ENCODE measurements at places on chromosomes 5 and 9. TPM values are rescaled to one million over a fixed set of nuclear protein-coding genes. Genes with fewer than 3 reads are reported as not detected.

- H3K36me3 ChIP-seq: no peaks in the 10 kb centered on the region
- peaks cover 7% of the 10 kb centered on the region for H3K4me1 ChIP-seq
- H3K4me3 ChIP-seq: no peak overlapping the region
- H3K27me3 ChIP-seq: peaks cover 53% of the 10 kb centered on the region
- no peak for DNase-seq
- no peak overlapping the region for H3K27ac ChIP-seq
Observed at GRCh38 chr5:135025730-135026644, 8.0 kb downstream of the PITX1 start.

- H3K4me1 ChIP-seq: no peaks in the 10 kb centered on the region
- H3K27ac ChIP-seq: no peak overlapping the region
- H3K36me3 ChIP-seq: peaks cover 8% of the 10 kb centered on the region
- no peaks in the 10 kb centered on the region for H3K27me3 ChIP-seq
Observed at GRCh38 chr9:93010704-93011103, 47.8 kb upstream of the SUSD3 start.

DNA sequence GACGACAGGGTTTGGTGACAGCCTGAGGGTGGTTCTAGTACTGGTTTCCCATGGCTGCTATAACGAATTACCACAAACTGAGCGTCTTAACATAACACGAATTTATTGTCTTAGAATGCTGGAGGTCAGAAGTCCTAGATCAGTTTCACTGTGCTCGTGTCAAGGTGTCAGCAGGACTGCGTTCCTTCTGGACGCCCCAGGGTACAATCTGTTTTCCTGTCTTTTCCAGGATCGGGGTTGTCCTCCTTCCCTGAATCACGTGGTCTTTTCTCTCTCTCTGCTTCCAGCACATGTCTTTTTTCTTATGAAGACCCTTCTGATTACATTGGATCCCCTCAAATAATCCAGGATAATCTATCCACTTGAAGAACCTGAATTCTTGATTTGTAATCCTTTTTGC is 291.7 kb upstream of the PANK3 start:
- no peak overlapping the region for H3K4me3 ChIP-seq
- no peaks in the 10 kb centered on the region for H3K36me3 ChIP-seq
- no peaks in the 10 kb centered on the region for H3K27me3 ChIP-seq
- DNase-seq: no peak
- no peak overlapping the region for H3K27ac ChIP-seq
- no peaks in the 10 kb centered on the region for H3K4me1 ChIP-seq

DNA sequence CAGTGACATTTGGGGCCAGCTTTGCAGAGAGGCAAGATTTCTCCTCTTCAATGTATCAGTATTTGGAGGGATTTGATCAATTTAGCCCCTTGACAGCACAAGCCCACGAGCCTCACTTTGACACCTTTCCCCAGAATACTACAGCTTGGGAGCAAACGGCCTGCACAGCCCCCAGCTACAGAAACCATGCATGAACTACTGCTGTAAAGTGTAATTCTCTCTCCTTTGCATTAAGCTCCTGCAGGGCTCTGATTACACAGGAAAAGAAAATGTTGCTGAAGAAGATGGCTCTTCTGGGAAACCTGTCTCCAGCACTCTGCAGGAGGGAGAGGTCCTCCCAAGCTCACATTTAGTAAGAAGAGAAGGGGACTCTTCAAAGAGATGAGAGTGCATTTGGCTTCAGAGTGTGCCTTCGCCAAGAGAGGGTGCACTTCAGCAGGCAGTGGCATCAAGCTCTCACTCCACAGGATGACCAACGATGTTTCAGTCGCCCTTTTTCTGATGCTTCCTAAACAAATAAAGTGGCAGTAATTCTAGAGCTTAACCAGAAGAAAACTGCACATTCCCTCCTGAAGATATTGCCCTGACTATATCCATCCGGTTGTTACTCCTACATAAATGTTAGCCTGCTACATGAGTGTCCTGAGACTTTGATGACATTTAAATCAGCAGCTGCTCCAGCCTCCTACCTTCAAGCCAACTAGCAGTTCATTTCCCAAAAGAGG is 272.2 kb downstream of the AUH start:
- H3K36me3 ChIP-seq: no peaks in the 10 kb centered on the region
- no peak overlapping the region for H3K4me3 ChIP-seq
- H3K4me1 ChIP-seq: no peaks in the 10 kb centered on the region
- H3K27me3 ChIP-seq: no peaks in the 10 kb centered on the region

- peak overlapping the region; percentile 28 for H3K4me3 ChIP-seq
- H3K36me3 ChIP-seq: peaks cover 3% of the 10 kb centered on the region
- peak overlapping the region; percentile 75 for H3K27ac ChIP-seq
- peak; percentile 84 for DNase-seq
- peaks cover 49% of the 10 kb centered on the region for H3K4me1 ChIP-seq
Observed at GRCh38 chr5:172420235-172420939, 33.9 kb downstream of the SH3PXD2B start.

DNA sequence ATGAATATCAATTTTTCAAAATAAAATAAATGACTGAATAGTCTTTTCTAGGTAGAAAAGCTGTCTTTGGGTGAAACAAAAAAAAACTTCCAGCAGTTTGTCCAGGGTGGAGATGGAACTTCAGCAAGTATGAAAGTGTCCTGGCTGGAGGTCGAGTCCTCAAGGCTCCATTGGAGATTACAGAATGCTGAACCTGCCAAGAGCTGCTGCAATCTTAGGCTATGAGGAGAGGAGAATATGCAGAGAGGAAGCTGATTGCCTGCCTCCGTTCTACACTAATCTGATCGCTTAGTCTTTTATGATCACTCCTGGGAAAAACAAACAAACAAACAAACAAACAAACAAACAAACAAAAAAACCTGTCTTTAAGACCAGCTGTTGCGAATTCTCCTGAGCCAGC is 50.6 kb downstream of the NREP start:
- H3K27ac ChIP-seq: no peak overlapping the region
- no peaks in the 10 kb centered on the region for H3K4me1 ChIP-seq
- H3K4me3 ChIP-seq: no peak overlapping the region
- no peaks in the 10 kb centered on the region for H3K36me3 ChIP-seq
- DNase-seq: no peak
- no peaks in the 10 kb centered on the region for H3K27me3 ChIP-seq

GRCh38 chr9:2012347-2012746 is 2.8 kb upstream of the SMARCA2 start:
- H3K36me3 ChIP-seq: no peaks in the 10 kb centered on the region
- no peak overlapping the region for H3K27ac ChIP-seq
- no peak for DNase-seq
- no peak overlapping the region for H3K4me3 ChIP-seq

- peaks cover 9% of the 10 kb centered on the region for H3K4me1 ChIP-seq
- H3K27me3 ChIP-seq: peaks cover 10% of the 10 kb centered on the region
- no peak overlapping the region for H3K4me3 ChIP-seq
- no peak for DNase-seq
- H3K36me3 ChIP-seq: no peaks in the 10 kb centered on the region
Observed at GRCh38 chr5:141694479-141694878, 12.4 kb upstream of the ARAP3 start.

- DNase-seq: no peak
- peaks cover 8% of the 10 kb centered on the region for H3K4me1 ChIP-seq
- no peak overlapping the region for H3K27ac ChIP-seq
- no peak overlapping the region for H3K4me3 ChIP-seq
- no peaks in the 10 kb centered on the region for H3K36me3 ChIP-seq
Observed at GRCh38 chr5:137629646-137630045, 106.2 kb downstream of the KLHL3 start.

GRCh38 chr9:98707166-98708102 is 1.3 kb downstream of the GABBR2 start:
- H3K4me1 ChIP-seq: peaks cover 5% of the 10 kb centered on the region
- no peak overlapping the region for H3K4me3 ChIP-seq
- no peak overlapping the region for H3K27ac ChIP-seq
- peaks cover 76% of the 10 kb centered on the region for H3K27me3 ChIP-seq

- H3K36me3 ChIP-seq: no peaks in the 10 kb centered on the region
- no peak overlapping the region for H3K4me3 ChIP-seq
- H3K27ac ChIP-seq: no peak overlapping the region
- no peaks in the 10 kb centered on the region for H3K4me1 ChIP-seq
- peaks cover 6% of the 10 kb centered on the region for H3K27me3 ChIP-seq
- DNase-seq: no peak
Observed at GRCh38 chr5:6495433-6496206, 47.0 kb downstream of the UBE2QL1 start.

DNA sequence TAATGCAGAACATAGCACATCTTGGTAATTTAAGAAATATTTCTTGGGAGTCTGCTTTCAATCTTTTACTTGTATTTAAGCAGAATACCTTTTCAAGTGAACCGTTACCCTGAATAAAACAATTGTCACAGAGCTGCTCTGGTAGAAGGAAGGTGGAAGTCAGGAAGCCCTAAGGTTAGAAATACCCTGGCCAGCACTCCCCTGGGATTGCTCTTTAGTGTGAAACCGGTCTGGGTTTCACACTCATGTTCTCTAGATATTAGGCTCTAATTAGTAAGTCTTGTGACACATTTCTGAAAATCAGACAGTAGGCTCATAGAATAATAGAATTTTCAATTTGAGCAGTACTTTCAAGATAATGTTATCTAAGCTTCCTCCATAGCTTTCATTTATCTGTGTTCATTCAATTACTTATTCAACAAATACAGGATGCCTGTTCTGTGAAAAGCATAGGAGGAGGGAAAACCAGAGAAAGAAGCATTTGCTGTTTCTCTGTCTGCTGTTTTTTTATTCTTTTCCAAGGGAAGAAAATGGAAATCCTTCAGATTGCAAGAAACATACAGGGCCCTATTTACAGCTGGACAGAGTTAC is 825.5 kb downstream of the TLR4 start:
- H3K4me1 ChIP-seq: no peaks in the 10 kb centered on the region
- H3K4me3 ChIP-seq: no peak overlapping the region
- DNase-seq: no peak
- H3K36me3 ChIP-seq: no peaks in the 10 kb centered on the region
- H3K27me3 ChIP-seq: no peaks in the 10 kb centered on the region
- H3K27ac ChIP-seq: no peak overlapping the region

- H3K27me3 ChIP-seq: no peaks in the 10 kb centered on the region
- H3K4me1 ChIP-seq: peaks cover 6% of the 10 kb centered on the region
- no peaks in the 10 kb centered on the region for H3K36me3 ChIP-seq
- no peak overlapping the region for H3K27ac ChIP-seq
- H3K4me3 ChIP-seq: no peak overlapping the region
Observed at GRCh38 chr5:179243333-179243732, 101.9 kb downstream of the ADAMTS2 start.

DNA sequence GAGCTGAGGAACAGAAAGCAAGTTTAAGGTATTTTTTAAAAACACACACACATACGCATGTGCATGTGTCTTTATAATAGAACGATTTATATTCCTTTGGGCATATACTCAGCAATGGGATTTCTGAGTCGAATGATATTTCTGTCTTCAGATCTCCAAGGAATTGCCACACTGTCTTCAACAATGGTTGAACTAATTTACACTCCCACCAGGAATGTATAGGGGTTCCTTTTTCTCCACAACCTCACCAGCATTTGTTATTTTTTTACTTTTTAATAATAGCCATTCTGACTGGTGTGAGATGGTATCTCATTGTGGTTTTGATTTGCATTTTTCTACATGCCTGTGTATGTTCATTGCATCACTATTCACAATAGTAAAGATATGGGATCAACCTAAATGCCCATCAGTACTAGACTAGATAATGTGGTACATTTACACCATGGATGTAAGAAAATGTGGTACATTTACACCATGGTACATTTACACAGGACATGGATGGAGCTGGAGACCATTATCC is 60.3 kb upstream of the MAP3K1 start:
- H3K4me3 ChIP-seq: no peak overlapping the region
- no peak overlapping the region for H3K27ac ChIP-seq
- DNase-seq: no peak
- no peaks in the 10 kb centered on the region for H3K27me3 ChIP-seq
- no peaks in the 10 kb centered on the region for H3K36me3 ChIP-seq

DNA sequence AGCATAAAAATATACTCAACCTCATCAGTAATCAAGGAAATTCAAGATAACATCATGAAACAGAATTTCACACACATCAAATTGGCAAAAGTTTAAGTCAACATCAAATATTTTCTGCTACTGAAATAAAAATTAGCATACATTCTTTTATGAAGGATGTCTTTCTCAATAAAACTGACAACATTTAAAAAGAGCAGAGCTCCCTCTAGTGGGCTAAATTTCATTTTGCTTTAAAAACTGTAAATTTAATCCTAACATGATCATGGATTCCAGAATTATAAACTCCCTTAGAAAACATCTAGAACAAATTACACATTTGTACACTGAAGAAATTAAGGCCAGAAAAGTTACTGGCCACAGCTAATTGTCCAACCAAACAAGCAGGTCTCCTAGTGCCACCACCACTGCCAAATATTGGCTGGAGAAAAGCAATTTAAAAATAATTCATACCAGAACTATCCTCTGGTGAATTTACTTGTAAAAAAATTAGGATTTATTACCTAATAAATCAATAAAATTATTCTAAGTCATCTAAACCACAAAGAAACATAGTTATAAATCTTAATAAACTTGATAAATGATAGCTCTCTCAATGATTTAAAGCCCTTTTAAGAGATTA is 31.2 kb downstream of the DEPDC1B start:
- no peaks in the 10 kb centered on the region for H3K27me3 ChIP-seq
- no peak for DNase-seq
- no peaks in the 10 kb centered on the region for H3K4me1 ChIP-seq
- no peak overlapping the region for H3K27ac ChIP-seq
- no peak overlapping the region for H3K4me3 ChIP-seq
- no peaks in the 10 kb centered on the region for H3K36me3 ChIP-seq

- H3K4me3 ChIP-seq: no peak overlapping the region
- DNase-seq: no peak
- H3K27me3 ChIP-seq: no peaks in the 10 kb centered on the region
- H3K27ac ChIP-seq: no peak overlapping the region
- H3K4me1 ChIP-seq: no peaks in the 10 kb centered on the region
- no peaks in the 10 kb centered on the region for H3K36me3 ChIP-seq
Observed at GRCh38 chr5:59864718-59865117, 28.8 kb downstream of the PDE4D start.

ARID3C gene
- total RNA-seq: not detected

PCDHGC5 gene
- total RNA-seq: 1.4 TPM

CENPK gene
- total RNA-seq: 2.3 TPM

STK32A gene
- 10.2 TPM for total RNA-seq

HMHB1 gene
- total RNA-seq: not detected

SLC23A1 gene
- total RNA-seq: not detected

CCDC171 gene
- 3.0 TPM for total RNA-seq

F2RL2 gene
- 1.2 TPM for total RNA-seq

Measured in upper lobe of right lung (tissue), 1 donor.